ENCODE measurements at places on chromosomes 2 and 18. TPM values are rescaled to one million over a fixed set of nuclear protein-coding genes. Genes with fewer than 3 reads are reported as not detected.

Gene LRRTM4
- not detected for total RNA-seq

Gene LYPD6B
- 5.3 TPM for total RNA-seq

DNA sequence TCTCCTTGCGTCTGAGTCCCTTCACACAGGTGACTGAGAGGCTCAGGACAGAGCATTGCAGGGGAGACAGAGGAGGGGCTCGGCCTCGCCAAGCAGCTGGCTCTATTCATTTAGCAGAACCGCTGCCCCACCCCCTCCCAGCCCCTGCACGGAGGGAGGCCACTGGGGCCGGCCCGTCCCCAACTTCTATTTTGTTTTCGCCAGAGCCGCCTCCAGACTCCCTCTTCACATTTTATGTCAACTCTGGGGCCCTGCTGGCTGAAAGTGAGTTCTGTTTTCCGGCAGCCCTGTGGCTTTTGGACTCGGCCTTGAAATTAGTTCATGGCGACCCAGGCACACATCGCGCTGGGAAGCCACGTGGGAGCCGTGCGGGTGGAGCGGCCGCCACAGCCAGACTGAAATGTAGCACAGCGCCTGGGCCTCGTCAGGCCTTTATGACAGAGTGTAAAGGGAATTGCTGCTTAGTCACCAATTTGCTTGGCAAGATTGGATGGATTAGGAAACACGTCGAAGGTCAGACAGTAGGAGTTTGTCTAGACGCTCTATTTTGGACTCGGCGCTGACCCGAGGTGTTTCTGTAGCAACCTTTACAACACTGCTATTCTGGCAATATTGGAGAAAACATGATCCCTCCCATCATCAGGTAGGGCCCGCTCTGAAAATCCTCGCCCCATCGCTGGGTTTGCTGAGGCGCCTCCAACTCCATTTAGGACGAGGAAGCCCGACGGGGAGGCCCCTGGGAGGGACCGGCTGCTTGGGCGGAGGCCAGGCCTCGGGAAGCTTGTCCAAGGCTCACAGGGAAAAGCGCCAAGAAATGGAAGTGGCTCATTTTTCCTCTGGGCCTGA lies 90.7 kb upstream of the CTDP1 start:
- DNase-seq = no peak

GRCh38 chr2:160837416-160837815 lies 322.8 kb upstream of the TANK start:
- no peak for DNase-seq

DNA sequence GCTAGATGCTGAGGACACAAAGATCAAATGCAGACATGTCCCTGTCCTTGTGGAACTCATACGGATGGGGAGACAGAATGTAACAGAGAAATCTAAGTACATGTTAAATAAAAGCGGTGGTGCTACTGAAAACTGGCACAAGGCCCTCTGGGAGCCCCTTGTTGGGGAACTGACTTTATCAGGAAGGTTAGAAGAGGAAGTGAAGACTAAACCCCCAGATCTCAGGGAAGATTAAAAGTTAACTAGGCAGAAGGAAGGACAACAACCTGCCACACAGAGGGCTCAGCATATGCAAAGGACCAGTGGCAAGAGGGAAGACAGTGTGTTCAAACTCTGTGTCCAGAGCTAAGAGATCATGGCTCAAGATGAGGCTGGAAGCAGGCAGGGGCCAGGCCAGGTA lies 4.8 kb downstream of the CACNB4 start:
- DNase-seq = no peak

All from kidney epithelial cell (primary cell).